B cell (primary cell): ENCODE measurements at places on chromosomes 16 and 17. TPM values are rescaled to one million over a fixed set of nuclear protein-coding genes. Genes with fewer than 3 reads are reported as not detected.

The ST6GALNAC2 gene
- 0.25 and 0.58 TPM in 2 replicates for polyA plus RNA-seq

The VPS35 gene
- 9.5 and 11.4 TPM in 2 replicates for polyA plus RNA-seq

The WDR59 gene
- 52.6 and 75.8 TPM in 2 replicates for polyA plus RNA-seq

The DNAH3 gene
- polyA plus RNA-seq, result not detected in 2 replicates

The KRTAP9-8 gene
- not detected in 2 replicates for polyA plus RNA-seq

The CASKIN1 gene
- polyA plus RNA-seq, result 0.01 TPM in 1 of 2 replicates, not detected in the other

GRCh38 chr16:50428116-50428515, 59.3 kb upstream of the BRD7 start:
- no peaks in the 10 kb centered on the region for H3K36me3 ChIP-seq
- H3K27me3 ChIP-seq, result peaks cover 2% of the 10 kb centered on the region
- DNase-seq, result no peak
- no peak overlapping the region for H3K4me3 ChIP-seq
- H3K4me1 ChIP-seq, result no peaks in the 10 kb centered on the region
- no peak overlapping the region for H3K27ac ChIP-seq

- DNase-seq, result no peak
- no peak overlapping the region for H3K27ac ChIP-seq
- H3K4me1 ChIP-seq, result no peaks in the 10 kb centered on the region
- H3K4me3 ChIP-seq, result no peak overlapping the region
- no peaks in the 10 kb centered on the region for H3K27me3 ChIP-seq
Observed at GRCh38 chr16:59210955-59211541, 476.9 kb upstream of the GOT2 start.

DNA sequence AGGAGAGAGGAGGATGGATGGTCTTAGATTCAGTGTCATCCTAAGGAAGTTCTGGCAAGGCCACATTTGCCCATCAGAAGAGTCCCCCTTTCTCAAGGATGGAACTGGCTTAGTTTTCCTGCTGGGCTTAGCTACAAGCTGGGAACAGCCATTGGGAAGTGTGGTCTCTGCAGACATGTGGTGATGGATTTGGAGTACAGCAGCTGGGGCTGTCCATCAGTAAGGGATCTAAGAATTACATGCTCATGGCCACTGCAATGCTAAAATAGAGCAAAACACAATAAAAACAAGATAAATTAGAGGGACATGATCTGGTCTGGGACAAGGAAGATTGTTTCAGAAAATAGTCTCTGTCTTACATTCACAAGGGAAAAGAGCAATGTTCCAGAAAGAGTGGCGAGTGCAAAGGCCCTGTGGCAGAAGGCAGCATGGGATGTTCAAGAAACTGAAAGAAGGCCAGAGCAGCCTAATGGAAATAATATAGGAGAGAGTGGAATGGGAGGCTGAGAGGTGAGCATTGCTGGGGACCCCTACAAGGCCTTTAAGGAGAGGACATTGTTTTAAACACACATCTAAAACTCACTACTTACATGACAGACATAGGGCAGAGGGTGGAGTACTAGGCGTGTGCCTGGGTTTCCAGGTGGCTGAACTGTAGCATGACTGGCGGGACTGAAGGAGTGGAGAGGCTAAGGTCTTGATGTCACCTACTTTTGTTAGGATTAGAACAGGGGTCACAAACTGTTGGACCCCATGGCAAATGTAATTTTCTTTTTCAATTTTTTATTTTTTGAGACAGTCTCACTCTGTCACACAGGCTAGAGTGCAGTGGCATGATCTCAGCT, 17.0 kb upstream of the TOX3 start:
- H3K4me3 ChIP-seq, result no peak overlapping the region
- H3K4me1 ChIP-seq, result no peaks in the 10 kb centered on the region
- no peaks in the 10 kb centered on the region for H3K27me3 ChIP-seq

DNA sequence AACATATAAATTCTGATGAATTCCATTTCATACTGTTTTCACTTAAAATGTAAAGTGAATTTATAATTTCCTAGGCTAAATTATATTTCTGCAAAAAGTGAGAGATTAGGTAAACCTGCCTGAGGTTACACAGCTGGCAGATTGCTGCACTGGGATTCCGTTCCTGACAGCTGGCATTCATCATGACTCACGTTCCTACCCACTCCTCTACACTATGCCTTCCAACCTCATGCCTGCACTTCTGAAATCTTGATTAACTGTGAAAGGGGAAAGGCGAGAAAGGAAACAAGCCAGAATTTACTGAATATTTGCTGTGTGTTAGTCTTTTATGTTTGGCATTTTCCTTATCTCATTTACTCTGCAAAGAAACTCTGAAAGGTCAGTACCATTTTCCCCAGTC, 73.3 kb upstream of the MON1B start:
- H3K36me3 ChIP-seq, result no peaks in the 10 kb centered on the region
- no peaks in the 10 kb centered on the region for H3K4me1 ChIP-seq
- H3K27me3 ChIP-seq, result no peaks in the 10 kb centered on the region
- no peak for DNase-seq

DNA sequence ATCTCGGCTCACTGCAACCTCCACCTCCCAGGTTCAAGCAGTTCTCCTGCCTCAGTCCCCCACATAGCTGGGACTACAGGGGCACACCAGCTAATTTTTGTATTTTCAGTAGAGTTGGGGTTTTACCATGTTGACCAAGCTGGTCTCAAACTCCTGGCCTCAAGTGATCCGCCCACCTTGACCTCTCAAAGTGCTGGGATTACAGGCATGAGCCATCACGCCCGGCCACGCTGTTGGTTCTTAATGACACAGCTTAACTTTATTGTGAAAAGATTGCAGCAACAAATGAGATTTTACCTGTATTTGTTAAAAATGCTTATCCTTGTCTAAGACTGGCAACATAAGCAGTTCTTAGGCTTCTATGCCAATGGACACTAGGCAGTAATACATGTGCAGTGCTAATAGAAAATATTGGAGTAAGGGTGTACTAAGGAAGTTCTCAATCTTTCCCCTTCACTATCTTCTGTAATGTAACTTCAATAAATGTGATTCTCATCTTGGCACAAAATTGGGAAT, 2.9 kb downstream of the UBB start:
- H3K27me3 ChIP-seq, result no peaks in the 10 kb centered on the region
- peaks cover 17% of the 10 kb centered on the region for H3K36me3 ChIP-seq
- H3K4me1 ChIP-seq, result peaks cover 58% of the 10 kb centered on the region
- DNase-seq, result no peak
- no peak overlapping the region for H3K27ac ChIP-seq
- no peak overlapping the region for H3K4me3 ChIP-seq
